ENCODE measurements at places on chromosomes 2 and 18. TPM values are rescaled to one million over a fixed set of nuclear protein-coding genes. Genes with fewer than 3 reads are reported as not detected.

Gene SERPINB13
- not detected for total RNA-seq

- no peak overlapping the region for H3K4me3 ChIP-seq
- H3K27ac ChIP-seq: no peak overlapping the region
Observed at GRCh38 chr2:58710795-58711279, 469.7 kb upstream of the FANCL start.

DNA sequence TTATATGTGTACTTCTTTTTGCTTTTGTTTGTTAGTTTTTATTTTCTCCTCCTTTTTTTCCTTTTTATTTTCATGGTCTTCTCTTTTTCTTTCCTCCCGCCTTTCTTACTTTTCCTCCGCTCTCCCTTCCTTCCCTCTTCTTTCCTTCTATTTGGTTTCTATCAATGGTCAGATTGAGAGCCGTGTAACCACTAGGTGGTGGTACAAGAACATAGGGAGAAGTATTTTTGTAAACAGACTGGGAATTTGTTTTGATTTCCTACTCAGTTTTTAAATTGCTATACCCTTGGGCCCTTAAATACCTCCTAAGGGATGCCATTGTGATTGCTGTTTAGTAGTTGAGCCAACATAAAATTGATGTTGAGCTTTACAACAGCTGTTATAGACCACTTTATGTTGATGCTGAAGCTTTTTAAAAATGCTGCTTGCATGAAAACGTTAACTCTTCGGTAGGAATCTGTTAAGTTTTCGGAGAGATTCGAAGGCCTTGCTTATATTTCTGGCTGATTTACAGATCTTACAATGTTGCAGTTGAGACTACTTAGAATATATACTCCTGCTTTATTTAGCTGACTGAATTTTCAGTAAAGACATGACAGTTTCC, 124.2 kb downstream of the UBE2E3 start:
- H3K36me3 ChIP-seq: no peaks in the 10 kb centered on the region
- no peak for DNase-seq
- no peaks in the 10 kb centered on the region for H3K27me3 ChIP-seq
- peaks cover 12% of the 10 kb centered on the region for H3K4me1 ChIP-seq
- no peak overlapping the region for H3K27ac ChIP-seq

- no peak overlapping the region for H3K27ac ChIP-seq
- no peaks in the 10 kb centered on the region for H3K27me3 ChIP-seq
- H3K4me3 ChIP-seq: no peak overlapping the region
- H3K4me1 ChIP-seq: no peaks in the 10 kb centered on the region
Observed at GRCh38 chr2:183149489-183149888, 25.2 kb downstream of the NUP35 start.

- peak; percentile 76 for DNase-seq
- H3K27ac ChIP-seq: peak overlapping the region; percentile 90
- H3K27me3 ChIP-seq: no peaks in the 10 kb centered on the region
- H3K4me1 ChIP-seq: peaks cover 15% of the 10 kb centered on the region
- no peaks in the 10 kb centered on the region for H3K36me3 ChIP-seq
Observed at GRCh38 chr18:48996901-48997463, 46.2 kb upstream of the SMAD7 start.

Gene CRYBA2
- 2.4 TPM for total RNA-seq

Gene C2orf80
- total RNA-seq: not detected

DNA sequence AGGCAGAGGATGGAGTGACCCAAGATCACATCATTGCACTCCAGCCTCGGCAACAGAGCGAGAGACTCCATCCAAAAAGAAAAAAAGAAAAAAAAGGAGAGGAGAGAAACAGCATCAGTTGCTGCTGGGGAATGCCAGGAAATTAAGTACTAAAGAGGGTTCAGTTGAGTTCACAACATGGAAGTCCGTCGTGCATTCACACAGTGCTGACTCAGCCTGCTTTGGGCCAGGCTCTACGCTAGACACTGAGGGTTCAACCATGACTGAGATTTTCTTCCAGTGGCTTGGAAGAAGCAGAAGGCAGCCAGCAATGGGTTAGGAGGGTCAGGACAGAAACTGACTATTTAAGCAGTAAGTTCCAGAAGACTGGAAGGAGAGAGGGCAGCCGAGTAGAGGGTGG, 108.8 kb downstream of the FMNL2 start:
- no peak for DNase-seq
- peaks cover 7% of the 10 kb centered on the region for H3K4me1 ChIP-seq
- no peak overlapping the region for H3K4me3 ChIP-seq
- no peaks in the 10 kb centered on the region for H3K36me3 ChIP-seq

GRCh38 chr2:81084101-81084500, 779.5 kb upstream of the LRRTM1 start:
- no peak for DNase-seq
- no peak overlapping the region for H3K27ac ChIP-seq
- no peaks in the 10 kb centered on the region for H3K4me1 ChIP-seq
- no peak overlapping the region for H3K4me3 ChIP-seq
- no peaks in the 10 kb centered on the region for H3K27me3 ChIP-seq
- peaks cover 8% of the 10 kb centered on the region for H3K36me3 ChIP-seq

GRCh38 chr2:98153481-98153880, 66.5 kb downstream of the VWA3B start:
- H3K4me3 ChIP-seq: no peak overlapping the region
- H3K27me3 ChIP-seq: no peaks in the 10 kb centered on the region
- peaks cover 6% of the 10 kb centered on the region for H3K4me1 ChIP-seq

- no peaks in the 10 kb centered on the region for H3K36me3 ChIP-seq
- peaks cover 9% of the 10 kb centered on the region for H3K4me1 ChIP-seq
- no peaks in the 10 kb centered on the region for H3K27me3 ChIP-seq
- no peak for DNase-seq
- H3K4me3 ChIP-seq: no peak overlapping the region
- no peak overlapping the region for H3K27ac ChIP-seq
Observed at GRCh38 chr2:218017211-218018053, 14.6 kb upstream of the TNS1 start.

Gene TMEM169
- 0.63 TPM for total RNA-seq

GRCh38 chr18:8658858-8659485, 46.4 kb upstream of the MTCL1 start:
- no peak overlapping the region for H3K27ac ChIP-seq
- peaks cover 6% of the 10 kb centered on the region for H3K27me3 ChIP-seq
- H3K36me3 ChIP-seq: no peaks in the 10 kb centered on the region
- DNase-seq: no peak

DNA sequence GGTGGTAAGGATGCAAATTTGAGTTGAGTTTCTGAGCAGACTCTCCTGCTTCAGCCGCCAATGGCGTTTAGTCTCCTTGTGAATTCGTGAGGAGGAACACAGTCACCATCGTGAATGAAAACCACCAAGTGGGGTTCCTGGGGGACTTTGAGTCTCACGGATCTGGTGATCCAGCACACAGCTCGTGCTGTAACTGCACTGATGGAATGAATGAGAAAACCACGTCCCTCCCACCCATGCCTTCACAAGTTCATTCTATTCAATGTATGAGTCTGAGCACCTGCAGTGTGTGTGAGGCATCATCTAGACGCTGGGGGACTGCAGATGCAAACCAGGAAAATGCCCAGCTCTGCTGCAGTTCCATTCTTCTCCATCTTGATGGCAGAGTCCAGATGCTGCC, 127.9 kb downstream of the PIEZO2 start:
- H3K4me1 ChIP-seq: peaks cover 15% of the 10 kb centered on the region
- H3K27me3 ChIP-seq: no peaks in the 10 kb centered on the region
- H3K27ac ChIP-seq: no peak overlapping the region
- DNase-seq: no peak
- H3K36me3 ChIP-seq: no peaks in the 10 kb centered on the region

- no peaks in the 10 kb centered on the region for H3K36me3 ChIP-seq
- H3K27me3 ChIP-seq: no peaks in the 10 kb centered on the region
- no peak overlapping the region for H3K27ac ChIP-seq
- no peak for DNase-seq
- no peaks in the 10 kb centered on the region for H3K4me1 ChIP-seq
- no peak overlapping the region for H3K4me3 ChIP-seq
Observed at GRCh38 chr18:10418836-10419235, 35.6 kb upstream of the APCDD1 start.

GRCh38 chr18:74459889-74460288, 2.8 kb upstream of the DIPK1C start:
- no peaks in the 10 kb centered on the region for H3K36me3 ChIP-seq
- H3K4me1 ChIP-seq: no peaks in the 10 kb centered on the region
- peak; percentile 88 for DNase-seq
- no peak overlapping the region for H3K4me3 ChIP-seq

DNA sequence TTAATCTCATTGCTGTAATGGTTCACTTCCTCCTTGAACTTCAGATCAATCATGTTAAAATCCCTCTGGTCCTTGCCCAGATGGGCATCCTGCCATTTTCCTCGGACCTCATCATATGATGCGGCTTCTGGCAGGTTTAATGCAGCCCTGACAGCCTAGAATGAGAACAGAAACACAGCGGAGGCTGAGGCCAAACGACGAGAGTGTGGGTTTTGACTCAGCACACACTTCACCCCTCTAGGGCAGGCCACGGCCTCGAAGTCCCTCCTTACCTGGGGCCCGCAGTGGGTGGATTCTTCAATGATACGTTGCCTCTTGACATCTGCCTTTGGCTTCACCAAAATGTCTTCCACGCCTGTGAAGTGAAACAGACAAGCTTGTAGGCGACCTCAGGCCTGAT, 56.8 kb downstream of the POLR1A start:
- peaks cover 3% of the 10 kb centered on the region for H3K4me1 ChIP-seq
- no peak overlapping the region for H3K27ac ChIP-seq
- no peaks in the 10 kb centered on the region for H3K27me3 ChIP-seq
- H3K4me3 ChIP-seq: no peak overlapping the region

DNA sequence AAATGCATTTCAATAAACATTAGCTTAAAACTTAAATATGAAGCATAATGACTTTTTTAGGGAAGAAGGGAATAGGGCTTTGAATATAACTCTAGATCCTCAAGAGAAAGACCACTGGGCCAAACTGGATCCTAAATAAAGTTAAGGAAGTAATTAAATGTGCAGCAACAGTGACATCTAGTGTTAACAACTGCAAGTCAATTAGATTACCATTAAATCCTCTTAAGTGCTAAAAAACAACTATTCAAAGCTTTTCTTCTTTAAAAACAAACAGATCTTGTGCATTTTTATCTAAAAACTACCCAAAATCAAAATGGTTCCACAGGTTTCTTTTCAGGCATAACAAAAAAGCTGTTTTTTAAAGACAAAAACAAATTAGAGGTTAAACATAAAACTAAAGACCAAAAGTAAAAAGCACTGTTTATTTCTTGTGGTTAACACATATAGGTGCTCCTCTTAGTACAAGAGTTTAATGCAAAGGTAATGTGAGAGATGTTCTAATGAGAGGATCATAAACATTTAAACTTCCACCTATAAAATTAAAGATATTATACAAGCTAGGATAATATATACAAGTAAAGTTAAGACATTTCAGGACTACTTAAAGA, 111.4 kb downstream of the THADA start:
- no peaks in the 10 kb centered on the region for H3K4me1 ChIP-seq
- H3K4me3 ChIP-seq: no peak overlapping the region
- H3K27ac ChIP-seq: no peak overlapping the region
- no peaks in the 10 kb centered on the region for H3K27me3 ChIP-seq
- no peak for DNase-seq

All from endodermal cell (in vitro differentiated cells).